ENCODE measurements at places on chromosomes 6 and 20.

GRCh38 chr6:129713806-129714333 lies 3.9 kb upstream of the ARHGAP18 start:
- no peak for DNase-seq

GRCh38 chr20:18678549-18679419 lies 90.9 kb downstream of the DTD1 start:
- peak; percentile 87 for DNase-seq

- DNase-seq, result no peak
These were observed 148.9 kb downstream of the NFATC2 start for GRCh38 chr20:51393571-51393970.

GRCh38 chr6:44233567-44234100 lies 10.2 kb downstream of the SLC29A1 start:
- DNase-seq, result no peak

- no peak for DNase-seq
These were observed 152.7 kb upstream of the SYNDIG1 start for GRCh38 chr20:24316731-24317130.

GRCh38 chr6:134324141-134324540 lies 6.2 kb upstream of the SGK1 start:
- DNase-seq, result no peak

- DNase-seq, result no peak
These were observed 674.6 kb downstream of the PHF3 start for GRCh38 chr6:64310214-64310613.

- DNase-seq, result no peak
These were observed 369.2 kb upstream of the CDH4 start for GRCh38 chr20:60882836-60883235.

GRCh38 chr20:18986895-18987580 lies 173.5 kb downstream of the SCP2D1 start:
- no peak for DNase-seq

GRCh38 chr6:139367810-139368351 lies 6.6 kb downstream of the CITED2 start:
- DNase-seq, result no peak

DNA sequence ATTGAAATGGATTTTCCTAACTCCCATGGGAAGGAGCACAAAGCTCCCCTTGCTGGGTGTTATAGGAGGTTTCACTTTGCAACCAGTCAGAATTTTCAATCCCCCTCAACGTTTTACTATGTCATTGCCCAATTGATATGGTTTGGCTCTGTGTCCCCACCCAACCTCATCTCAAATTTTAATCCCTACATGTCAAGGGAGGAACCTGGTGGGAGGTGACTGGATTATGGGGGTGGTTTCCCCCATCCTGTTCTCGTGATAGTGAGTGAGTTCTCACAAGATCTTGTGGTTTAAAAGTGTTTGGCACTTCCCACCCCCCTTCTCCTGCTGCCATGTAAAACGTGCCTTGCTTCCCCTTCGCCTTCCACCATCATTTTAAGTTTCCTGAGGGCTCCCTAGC lies 62.9 kb downstream of the ZMYND8 start:
- no peak for DNase-seq

GRCh38 chr6:92687278-92687677 lies 732.1 kb downstream of the EPHA7 start:
- DNase-seq, result no peak

DNA sequence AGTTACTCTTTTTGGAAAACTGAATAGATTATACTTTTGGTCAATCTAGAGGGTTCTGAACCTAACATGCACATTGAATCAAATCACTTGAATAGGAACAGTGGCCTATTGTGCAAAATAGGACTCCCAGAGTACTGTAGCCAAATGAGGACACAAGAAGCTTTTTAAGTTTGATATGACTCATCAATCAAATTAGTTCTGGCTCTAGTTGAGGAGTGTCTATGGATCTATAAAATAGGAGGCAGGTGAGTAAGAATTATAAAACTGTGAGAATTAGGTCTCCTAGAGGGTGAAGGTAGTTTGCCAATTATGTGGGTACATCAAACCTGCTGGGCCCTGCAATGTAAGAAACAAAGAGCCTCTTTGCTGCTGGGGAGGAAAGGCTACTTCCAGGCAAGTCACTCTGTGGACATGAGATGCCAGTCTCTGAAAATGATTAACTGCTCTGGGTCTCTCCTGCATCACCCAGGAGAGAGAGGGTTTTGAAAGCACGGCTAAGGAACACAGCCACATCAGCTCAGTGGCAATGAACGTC lies 112.3 kb downstream of the RCAN2 start:
- no peak for DNase-seq

GRCh38 chr6:155949256-155949655 lies 493.6 kb upstream of the NOX3 start:
- no peak for DNase-seq

DNA sequence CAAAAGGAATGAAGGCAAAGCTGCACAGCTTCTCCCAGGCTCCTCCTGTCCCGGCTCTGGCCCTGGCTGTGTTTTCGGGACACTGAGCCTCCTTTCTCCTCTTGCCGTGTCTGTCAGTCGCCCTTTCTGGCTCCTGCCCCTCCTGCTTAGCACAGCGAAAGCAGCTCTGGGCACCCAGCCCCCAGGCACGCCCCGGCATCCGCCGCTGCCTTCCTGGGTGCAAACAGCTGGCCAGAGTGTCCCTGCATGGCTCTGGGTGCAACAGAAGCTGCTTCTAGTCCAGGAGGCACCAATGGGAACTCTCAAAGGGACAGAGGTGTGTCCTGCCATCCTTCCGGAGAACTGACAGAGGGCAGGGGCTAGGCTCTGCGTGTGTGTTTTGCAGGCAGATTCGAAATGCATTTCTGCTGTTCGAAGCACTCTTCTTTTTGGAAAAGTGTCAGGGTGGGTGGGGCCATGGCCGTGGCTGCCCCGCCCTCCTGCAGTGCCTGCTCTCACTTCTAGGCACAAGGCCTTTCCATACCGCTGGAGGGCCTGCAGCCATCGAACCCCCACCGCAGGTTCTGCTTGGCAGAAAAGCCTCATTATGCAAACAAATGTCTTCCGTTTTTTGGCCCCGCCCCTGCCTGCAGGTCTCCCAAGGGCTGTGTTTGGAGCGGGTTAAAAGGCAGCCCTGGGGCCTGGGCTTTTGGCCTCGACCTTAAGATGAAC lies 15.5 kb downstream of the COL9A3 start:
- no peak for DNase-seq

DNA sequence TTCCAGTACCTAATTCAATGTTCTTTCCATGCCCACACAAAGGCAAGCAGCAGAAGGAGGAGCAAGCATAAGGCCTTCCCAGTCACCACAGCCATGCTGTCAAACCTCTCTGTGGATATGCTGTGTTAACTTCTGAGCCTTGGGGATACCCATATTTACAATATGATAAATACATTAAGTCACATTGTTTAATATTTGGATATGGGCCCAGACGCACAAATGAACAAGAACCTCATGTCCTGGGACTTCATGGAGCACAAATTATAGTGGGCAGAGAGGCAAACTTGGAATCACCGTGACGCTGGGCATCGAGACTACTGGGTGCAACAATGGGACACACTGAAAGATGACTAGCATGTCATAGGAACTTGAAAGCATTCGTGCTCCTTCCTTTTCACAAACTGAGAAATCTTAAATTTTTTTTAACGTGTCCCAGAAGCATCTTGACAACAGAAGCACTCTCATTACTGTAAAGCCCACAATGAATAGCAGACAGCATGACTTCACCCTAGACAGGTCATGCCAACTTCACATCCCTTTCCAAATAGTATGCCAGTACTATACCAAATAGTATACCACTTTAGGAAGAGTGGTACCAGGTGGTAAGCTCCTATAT lies 16.0 kb downstream of the SOD2 start:
- DNase-seq, result no peak

- no peak for DNase-seq
These were observed 77.8 kb downstream of the BMP7 start for GRCh38 chr20:57188576-57189079.

GRCh38 chr6:104186831-104187230 lies 672.9 kb downstream of the HACE1 start:
- no peak for DNase-seq

DNA sequence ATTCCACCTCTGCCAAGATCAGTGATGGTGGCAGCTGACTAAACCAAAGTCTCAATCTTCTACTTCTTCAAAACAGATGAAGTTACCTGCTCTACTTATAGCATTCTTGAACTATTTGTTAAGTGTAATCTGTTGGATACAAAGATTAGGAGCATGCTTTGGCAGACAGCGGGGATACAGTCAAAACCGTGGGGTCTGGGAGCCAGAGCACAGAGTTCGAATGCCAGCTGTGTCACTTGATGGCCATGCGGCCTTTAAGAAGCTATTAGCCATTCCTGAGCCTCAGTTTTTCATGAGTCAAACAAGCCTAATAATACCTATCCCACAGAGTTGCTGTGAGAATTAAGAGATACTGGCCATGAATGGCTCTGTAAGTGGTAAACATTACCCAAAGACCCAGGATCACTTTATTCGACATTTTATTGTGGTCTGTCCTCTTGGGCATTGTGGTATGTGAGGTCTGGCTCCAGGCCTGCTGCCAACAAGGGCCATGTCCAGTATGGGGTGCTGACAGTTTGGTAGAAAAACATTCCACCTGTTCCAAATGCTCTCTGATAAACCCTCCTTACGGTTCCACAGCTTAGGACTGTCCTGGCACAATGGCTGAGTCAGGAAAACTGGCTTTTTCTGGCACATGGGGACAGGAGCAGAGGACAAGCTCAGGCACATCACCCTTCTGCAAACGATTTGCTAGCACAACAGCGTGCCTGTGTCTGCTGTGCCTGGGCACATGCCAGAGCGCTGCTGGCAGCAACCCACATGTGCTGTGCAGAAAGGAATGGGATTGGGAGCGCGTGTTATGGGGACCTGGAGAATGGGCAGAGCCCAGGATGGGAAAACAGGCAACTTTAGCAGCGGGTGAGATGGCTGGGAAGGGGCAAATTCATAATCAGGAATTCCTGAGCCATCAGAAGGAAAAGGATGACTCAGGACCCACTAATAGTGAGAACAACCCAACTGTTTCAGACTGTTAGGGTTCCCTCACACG lies 15.7 kb upstream of the FAM83C start:
- no peak for DNase-seq

DNA sequence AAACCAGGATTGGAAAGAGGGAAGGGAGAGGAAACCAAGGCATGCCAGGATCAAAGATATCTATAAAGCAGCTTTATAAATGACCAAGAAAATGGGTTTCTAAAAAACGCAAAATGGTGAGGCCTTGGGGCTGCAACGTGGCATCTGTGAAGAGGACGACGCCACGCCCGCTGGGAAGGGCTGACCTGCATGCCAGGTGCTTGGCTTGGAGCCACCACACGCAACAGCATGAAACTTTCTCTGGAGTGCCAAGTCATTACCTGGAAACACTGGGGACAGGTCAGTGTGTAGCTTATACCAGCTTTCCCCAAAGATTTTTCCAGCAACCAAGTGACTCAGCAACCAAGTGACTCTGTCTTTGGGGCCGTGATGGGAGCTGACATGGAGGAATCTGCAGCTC lies 82.5 kb downstream of the POPDC3 start:
- no peak for DNase-seq

- DNase-seq, result no peak
These were observed 128.1 kb upstream of the AKAP12 start for GRCh38 chr6:151111670-151112069.

GRCh38 chr20:18016772-18017171 lies 40.9 kb downstream of the OVOL2 start:
- no peak for DNase-seq

DNA sequence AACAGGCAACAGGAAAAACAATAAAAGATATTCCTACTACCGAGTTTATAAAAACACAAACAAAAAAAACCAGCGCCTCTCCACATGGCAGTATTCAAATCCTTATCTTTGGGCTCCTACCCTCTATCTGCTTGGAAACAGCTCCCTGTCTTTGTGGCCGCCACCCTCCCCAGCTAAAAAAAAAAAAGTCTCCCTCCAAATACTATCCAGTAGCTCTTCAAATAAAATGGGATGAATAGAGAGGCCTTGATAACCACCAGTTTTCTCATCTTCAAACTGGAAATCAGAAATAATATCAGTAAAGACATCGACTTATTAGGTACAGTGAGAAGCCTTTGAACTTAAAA lies 96.2 kb downstream of the PSMG4 start:
- no peak for DNase-seq

GRCh38 chr6:43742285-43742684 lies 27.7 kb upstream of the VEGFA start:
- no peak for DNase-seq

DNA sequence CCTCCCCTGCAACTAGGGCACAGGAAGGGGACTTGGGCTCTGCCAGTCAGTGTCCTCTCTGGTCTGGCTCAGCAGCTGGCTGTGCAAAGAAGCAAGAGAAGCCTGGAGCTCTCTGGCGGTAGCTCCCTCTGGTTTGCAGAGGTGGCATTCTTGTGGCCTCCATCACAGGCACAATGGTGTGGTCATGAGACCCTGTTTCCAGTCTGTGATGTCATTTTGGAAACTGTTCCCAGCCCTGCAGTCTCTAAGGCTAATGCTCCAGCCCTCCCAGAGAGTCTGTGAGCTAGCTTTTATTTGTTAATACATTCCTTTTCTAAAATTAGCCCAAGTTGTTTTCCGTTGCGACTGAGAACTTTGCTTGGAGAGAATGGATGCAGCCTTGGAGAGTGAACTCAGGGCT lies 69.5 kb upstream of the FOXQ1 start:
- no peak for DNase-seq

DNA sequence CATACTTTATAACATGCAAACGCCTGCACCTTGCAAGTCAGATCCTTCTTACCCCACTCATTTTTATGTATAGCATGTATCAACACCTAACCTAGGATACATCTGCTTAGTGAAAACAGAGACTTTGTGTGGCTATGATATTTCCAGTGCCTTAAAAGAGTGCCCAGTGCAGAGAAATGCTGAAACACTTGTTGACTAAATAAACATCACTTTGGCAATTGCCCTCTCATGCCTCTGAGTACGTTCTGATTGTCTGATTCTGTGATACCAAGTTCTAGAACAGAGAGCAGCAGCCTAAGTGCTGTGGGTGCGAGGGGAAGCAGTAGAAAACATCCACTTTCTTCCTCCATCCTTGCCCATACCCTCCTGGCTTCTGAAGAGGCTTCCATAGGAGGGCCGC lies 13.6 kb downstream of the PLEKHG1 start:
- no peak for DNase-seq

GRCh38 chr6:67009818-67010217 lies 1302.8 kb upstream of the EYS start:
- DNase-seq, result peak; percentile 35

DNA sequence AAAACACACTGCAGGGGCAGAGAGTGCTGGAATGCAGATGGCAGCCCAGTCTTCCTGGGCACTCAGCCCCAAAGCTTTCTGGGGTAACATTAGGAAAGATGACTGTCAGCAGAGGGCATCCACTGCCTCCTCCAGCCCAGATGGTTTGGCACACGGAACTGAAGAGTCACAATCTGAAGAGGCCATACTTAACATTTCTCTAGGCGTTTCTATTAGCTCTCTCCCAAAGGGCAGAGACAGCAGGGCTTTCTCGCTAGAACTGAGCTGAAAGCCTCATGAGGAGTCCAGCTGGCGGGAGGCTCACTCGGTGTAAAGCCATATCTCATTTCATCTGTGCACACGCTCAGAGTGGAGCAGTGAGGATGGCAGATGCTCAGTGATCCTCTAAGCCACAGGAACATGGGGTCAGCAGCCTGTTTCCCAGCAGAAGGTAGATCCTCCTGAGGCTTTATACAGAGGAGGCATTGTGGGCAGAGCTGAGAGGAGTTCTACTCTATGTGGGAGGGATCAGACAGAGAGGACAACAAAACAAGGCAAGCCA lies 28.1 kb downstream of the ALDH8A1 start:
- DNase-seq, result no peak

GRCh38 chr20:11497545-11497944 lies 420.1 kb upstream of the BTBD3 start:
- no peak for DNase-seq

GRCh38 chr20:3679749-3680700 lies 1.8 kb downstream of the ADAM33 start:
- no peak for DNase-seq

GRCh38 chr6:14547284-14547998 lies 429.9 kb downstream of the CD83 start:
- DNase-seq, result no peak
